ENCODE measurements at places on chromosomes 7 and 10.

GRCh38 chr10:106396192-106396591 is 768.3 kb downstream of the SORCS1 start:
- no peak for DNase-seq

DNA sequence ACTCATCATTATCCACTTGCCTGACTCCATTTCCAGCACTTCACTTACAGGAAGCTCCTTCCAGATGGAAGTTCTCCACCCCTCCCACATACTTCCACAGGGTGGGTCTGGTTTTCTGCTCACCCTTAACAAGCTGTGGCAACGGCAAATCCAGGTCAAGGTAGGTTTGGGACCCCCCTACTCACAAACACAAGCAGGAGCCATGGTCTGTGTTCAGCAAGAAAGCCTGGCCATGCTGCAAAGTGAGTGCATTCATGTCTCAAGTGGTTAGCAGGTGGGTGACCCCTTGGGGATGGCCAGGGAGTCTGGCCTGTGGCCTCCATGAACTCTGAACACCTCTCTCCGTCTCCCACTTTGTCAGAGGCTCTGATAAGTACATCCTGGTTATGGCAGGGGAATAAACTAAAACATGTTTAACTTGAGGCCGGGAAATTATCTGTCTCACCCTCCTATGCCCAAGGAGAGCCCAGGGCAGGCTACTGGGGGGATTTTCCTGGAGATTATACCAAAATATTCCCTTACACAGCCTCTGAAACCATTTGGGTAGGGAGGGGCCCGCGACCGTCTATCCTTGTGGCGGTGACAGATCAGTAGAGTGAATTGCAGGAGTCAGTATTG is 844 bp downstream of the XPNPEP1 start:
- DNase-seq: no peak

GRCh38 chr10:8013006-8013405 is 41.5 kb upstream of the GATA3 start:
- DNase-seq: no peak

DNA sequence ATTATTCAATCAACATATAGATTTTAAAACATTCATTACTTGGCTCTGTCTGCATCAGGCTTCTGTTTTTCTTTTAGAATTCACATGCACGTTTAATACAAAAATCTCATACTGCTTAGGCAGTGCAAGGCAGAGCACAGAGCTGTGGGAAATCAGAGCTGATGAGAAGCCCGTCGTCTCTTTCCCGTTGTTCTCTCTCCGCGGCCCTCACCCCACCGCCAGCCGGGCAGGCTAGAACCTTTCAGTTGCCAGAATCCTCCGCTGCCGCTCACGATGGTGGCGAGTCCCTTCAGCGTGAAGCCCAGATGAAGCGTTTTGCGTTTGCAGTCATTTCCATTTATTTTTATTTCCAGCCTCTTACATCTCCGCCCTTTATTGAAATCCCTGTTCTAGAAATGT is 648.2 kb downstream of the SDK1 start:
- DNase-seq: no peak

Measured in Right ventricle myocardium inferior (tissue), 1 donor.